DMS 273 treated with DMSO at 0.1 percent for 48 hours (cell line): ENCODE measurements at places on chromosomes 3 and 15.

- no peak for DNase-seq
Measured at GRCh38 chr3:69767571-69767970, 28.3 kb downstream of the MITF start.

DNA sequence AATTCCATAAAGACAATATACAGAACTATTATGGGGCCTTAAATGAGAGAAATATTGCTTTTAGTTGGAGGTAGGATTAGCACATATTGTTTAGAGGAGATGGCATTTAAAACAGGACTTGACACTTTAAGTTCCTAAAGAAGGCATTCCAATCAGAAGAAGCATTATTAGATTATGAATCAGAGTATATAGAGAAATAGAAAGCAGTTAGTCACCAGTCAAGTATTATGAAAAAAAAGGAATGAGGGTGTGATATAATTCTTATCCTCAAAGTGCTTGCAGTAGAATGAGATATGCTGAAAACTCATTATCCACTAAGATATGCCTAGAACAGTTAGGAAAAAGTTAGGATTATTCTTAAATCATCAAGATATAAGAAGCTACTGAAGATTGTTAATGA, 456.2 kb downstream of the ZNF385D start:
- no peak for DNase-seq

- DNase-seq: no peak
Measured at GRCh38 chr3:10351013-10351735, 30.3 kb upstream of the SEC13 start.

GRCh38 chr15:77053709-77054108, 17.2 kb downstream of the TSPAN3 start:
- DNase-seq: no peak

GRCh38 chr3:74787011-74787410, 172.6 kb upstream of the CNTN3 start:
- DNase-seq: no peak

DNA sequence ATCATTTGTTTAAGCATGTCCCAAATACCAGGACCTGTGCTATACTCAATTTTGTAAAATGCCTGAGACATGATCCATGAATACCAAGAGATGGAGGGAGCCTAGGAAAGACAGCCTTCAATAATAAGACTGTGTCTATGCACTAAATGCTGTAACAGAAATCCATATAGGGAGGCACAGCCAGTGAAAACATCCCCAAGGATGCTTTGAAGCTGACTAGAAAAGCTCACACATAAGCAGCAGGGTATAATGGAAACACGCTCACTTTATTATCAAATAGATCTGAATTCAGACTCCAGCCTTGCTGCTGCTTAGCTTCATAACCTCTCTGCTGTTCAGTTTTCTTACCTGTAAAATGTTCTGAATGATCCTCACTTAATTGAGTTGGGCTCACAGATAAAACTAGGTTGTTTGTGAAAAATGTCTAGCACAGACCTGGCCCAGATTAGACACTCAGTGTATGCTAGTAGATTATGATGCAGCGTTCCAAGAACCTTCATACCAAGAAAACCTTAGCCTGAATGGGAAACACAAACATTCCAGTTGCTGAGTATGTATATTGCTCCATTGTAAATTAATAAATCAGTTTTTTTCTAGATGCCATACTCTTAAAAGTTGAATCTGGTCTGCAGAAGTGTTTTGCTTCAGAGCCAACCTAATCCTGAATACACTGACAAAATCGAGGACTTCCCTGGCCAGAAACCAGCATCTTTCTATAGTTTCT, 3.8 kb upstream of the LARP6 start:
- no peak for DNase-seq

DNA sequence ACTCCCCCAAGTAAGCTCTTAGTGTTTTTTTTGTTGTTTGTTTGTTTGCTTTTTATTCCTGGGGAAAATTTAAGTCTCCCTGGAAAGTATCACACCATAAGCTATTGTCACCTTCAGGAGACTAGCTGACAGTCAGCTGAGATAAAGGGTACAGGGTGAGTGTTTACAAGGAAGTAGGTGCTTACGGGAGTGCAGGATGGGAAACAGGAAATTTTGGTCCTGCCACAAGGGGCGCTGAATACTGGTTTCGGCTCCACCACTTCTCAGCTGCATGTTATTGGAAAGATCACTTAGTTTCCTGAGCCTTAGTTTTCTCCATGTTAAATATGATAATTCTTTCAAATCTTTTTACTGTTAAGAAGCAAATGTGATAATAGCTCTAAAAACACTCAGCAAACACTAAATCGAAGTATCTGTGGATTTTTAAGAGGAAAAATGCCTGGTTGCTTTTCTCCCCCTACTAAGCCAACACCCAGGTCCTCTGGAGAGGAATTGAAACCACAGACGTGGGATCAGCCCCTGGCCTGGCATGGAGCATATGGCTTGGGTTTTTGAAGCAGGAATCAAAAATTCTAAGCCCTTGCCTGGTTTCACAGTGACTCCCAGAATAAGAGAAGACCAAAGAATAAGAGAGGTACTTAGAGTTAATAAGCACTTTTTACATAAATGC, 90.7 kb downstream of the SCN11A start:
- no peak for DNase-seq

DNA sequence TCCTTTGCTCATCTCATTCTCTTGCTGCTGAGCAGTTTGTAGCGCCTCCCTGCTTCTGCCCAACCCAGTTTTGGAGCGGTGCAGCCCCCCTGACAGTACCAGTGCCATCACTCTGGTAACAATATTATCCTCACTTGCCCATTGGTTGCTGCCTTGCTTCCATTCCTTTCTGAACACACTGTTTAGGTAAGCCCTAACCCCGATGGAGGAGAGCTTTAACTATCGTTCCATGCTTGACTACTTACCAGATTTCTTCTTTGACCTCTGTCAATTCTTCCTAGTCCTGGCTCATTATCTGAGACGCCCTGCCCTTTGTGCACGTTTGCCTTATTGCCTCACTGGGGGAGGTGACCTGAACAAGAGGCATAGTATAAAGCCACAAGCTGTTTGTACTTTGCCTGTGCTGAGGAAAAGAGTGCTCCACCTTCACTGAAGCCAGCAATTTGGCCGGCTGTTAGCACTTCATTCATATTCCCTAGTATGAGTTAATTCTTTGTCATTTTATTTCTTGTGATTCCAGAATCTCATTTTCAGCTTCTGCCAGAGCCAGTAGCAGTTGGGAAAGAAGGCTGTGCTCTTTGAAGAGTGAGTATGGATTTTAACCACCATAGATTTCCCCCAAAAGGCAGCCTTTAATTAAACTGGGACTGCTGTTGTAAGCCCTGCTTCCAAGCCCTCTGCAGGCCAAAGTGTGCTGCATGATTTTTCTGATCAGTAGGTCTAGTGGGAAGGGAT, 11.9 kb downstream of the ABHD6 start:
- DNase-seq: no peak

GRCh38 chr3:76300746-76301145, 515.4 kb upstream of the ZNF717 start:
- DNase-seq: no peak

- DNase-seq: no peak
Measured at GRCh38 chr3:146777941-146778340, 172.8 kb upstream of the PLSCR5 start.
